ENCODE measurements at places on chromosomes 2 and 18.

- DNase-seq, result no peak
Measured at GRCh38 chr2:144343145-144343544, 176.8 kb downstream of the ZEB2 start.

GRCh38 chr18:76678248-76678647, 144.1 kb upstream of the ZNF236 start:
- no peak for DNase-seq

DNA sequence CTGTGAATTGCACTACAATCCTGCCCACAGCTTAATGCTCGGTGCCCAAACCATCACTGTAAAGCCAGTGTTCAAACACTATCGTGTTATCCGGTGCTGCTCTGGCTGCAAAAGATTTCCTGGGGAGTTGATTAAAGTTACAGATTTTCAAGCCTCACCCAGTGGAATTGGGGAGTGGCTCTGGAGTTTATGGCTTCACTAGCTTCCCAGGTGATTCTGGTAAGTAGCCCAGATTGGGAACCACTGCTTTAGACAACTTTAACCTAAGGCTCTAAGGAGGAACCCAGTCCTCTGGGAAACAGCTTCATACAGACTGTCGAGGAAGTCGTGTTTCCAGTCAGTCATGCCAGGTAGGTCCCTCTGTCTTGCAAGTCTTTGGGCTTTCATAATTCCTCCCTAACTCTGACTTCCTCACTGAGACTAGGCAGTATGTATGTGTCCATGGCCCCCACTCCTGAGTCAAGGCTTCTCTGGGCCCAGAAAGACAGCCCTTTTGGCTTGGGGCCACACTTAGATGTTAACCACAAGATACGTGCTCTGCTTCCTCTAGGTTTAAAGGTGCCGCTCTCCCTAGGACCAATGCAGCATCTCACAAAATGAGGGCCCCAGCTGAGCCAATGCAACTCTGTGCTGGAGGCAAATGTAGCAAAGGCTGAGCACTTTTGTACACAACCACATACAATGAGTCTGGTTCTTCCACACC, 299.7 kb downstream of the PRKCE start:
- no peak for DNase-seq

DNA sequence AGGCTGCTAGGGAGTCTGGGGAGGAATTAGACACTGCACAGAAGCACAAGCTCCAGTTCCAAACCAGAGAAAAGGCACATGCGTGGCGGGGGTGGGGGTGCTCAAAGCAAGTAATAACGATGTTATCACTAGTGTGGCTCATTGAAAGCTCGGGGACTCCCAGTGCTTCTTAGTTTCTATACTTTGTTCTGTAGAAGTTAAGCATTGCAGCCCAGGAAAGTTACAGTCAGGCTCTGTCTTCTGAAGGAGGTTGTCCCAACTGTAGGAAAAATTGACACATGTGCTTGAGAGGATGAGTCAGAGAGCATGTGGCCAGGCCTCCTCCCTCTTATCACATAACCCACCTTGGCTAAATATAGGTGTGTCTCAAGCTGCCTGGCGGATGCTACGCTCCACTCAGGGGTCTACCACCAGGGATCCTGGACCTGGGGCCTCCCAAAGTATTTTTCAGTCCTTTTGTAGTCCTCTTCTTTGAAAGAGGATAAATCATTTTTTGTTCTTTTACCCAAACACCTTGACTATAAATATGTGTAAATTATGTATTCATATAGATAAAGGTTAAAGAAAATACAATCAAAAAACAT, 3.8 kb downstream of the GALNT5 start:
- DNase-seq, result no peak

DNA sequence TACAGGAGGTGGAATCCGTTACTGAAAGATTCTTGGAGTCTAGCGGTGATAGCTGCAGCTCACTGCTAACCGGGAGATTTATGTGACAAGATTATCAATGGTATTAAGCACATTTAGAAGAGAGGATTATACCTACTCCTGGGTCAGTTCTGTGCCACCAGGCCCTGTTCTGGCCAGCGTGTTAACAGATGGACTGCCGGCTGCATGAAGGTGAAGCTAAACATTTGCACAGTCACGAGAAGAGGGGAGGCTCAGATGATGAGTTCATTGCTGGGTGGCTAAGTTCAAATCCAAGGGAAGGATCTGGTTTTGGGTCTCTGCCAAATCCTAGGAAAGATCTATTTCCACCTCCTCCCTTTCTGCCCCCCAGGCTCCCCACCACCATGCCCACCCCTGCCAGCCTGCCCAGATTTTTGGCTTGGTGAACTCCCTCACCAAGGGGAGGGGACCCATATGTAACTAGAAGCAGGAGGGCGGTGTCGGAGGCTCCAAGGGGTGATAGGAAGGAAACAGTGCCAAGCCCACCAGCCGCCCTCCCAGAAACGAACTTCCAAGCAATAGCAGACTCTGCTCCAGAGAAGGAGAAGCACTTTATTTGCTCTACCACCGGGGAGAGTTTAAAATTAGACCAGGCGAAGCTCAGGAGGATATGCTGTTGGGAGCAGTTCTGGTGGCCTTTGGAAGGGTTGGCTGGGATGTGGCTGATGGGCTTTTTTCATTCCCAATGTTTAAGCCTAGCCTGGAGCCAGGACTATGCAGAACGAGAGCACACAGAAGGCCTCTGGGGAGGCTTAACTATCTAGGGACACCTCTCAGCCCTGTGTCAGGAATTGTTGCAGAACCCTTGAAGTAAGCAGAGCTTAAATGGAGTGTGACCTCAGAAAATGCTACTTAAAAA, 200.5 kb downstream of the KLHL29 start:
- no peak for DNase-seq

GRCh38 chr18:6629635-6630140, 99.8 kb upstream of the ARHGAP28 start:
- DNase-seq, result no peak

DNA sequence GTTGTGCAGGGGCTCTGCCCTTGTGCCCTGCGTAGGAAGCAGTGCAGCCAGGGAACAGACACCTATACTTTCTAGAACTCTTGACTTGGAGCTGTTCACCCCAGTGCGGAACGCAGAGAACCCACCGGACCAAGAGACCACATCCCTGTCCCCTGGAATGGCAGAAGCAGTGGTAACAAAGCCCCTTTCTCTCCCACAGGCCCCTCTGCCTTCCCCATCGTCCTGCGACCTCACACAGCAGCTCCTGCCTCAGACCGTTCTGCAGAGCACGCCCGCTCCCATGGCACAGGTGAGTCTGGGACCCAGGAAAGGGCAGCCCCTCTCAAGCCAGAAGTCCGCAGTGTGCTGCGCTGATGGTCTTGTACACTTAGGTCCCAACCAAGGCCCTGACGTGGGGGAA, 24.6 kb upstream of the RPL31 start:
- DNase-seq, result no peak

GRCh38 chr2:188303363-188304031, 11.8 kb downstream of the GULP1 start:
- DNase-seq, result no peak

GRCh38 chr2:95317123-95317500, 20.0 kb downstream of the KCNIP3 start:
- no peak for DNase-seq

GRCh38 chr2:113228991-113229716, 49.6 kb downstream of the PAX8 start:
- no peak for DNase-seq

DNA sequence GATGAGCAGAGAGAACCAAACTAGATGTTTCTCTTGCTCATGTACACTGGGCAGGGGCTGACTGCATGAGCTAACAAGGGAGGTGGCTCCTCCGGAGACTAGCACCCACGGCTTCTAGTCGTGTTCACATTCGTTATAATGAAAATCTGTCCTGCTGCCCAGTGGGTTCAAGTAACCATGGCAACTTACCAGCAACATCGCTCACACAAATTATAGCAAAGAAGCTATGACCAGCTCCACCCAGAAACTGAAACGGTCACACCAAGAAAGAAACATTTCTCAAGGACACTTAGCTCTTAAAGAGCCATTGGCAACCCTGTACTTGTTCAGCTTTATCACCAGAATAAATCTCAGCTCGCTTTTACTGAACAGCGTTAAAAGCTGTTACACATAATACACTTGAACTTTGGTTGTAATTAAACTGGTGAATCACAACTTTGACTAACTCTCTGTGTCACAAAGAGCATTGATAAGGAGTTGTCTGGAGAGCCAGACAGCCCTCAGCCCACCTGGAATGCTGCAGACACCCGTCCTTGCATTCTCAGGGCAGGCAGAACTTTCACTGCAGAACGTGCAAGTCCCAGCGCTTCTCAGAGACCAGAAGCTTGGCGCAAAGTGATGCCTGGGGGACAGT, 141.2 kb downstream of the PID1 start:
- DNase-seq, result no peak

GRCh38 chr2:10271946-10272345, 30.8 kb upstream of the HPCAL1 start:
- DNase-seq, result peak; percentile 38

GRCh38 chr2:10773821-10774341, 38.7 kb downstream of the PDIA6 start:
- DNase-seq, result no peak

DNA sequence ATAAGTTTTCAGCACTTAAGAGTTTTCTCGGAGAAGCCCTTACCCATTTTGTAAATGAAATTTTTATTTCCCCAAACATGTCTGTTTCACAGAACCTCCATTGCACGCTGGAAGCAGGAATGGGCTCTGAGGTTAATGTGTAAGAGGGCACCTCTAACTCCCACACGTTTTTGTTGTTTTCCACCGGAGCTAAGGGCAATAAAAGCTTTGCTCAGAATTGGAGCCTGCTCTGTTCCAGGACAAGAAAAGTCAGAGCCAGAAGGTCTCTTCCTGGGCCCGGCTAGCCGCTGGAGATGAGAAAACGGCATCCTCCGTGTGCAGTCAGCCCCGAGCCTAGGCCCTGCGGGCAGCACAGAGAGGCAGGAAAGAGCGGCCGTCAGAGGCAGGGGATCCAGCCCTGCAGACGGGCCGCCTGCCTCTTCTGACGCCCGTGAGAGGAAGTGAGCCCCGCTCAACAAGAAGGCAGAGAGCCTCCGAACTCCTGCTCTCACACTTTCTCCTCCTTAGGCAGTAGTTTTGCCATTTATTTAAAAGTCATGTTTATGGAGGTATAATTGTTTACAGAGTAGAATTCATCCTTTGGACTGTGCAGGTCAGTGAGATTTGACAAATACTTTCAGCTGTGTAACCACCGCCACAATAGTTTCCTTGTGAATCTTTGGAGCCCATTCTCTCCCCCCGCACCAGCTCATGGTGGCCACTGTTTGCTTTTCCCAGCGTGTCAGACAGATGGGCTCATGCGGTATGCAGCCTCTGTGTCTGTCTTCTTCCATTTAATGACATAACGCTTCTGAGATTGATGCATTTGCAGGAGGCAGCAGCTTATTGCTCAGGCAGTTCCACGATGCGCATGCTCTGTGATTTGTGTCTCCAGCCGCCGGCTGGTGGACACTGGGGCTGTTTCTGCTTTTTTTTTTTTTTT, 117.3 kb downstream of the GALR1 start:
- DNase-seq, result no peak

- DNase-seq, result no peak
Measured at GRCh38 chr18:28176948-28177827, at the start of gene CDH2. Gene CDH2, minus strand, starts transcription at chr18:28177130. Its CDS starts 108 bp downstream, at chr18:28177022.

DNA sequence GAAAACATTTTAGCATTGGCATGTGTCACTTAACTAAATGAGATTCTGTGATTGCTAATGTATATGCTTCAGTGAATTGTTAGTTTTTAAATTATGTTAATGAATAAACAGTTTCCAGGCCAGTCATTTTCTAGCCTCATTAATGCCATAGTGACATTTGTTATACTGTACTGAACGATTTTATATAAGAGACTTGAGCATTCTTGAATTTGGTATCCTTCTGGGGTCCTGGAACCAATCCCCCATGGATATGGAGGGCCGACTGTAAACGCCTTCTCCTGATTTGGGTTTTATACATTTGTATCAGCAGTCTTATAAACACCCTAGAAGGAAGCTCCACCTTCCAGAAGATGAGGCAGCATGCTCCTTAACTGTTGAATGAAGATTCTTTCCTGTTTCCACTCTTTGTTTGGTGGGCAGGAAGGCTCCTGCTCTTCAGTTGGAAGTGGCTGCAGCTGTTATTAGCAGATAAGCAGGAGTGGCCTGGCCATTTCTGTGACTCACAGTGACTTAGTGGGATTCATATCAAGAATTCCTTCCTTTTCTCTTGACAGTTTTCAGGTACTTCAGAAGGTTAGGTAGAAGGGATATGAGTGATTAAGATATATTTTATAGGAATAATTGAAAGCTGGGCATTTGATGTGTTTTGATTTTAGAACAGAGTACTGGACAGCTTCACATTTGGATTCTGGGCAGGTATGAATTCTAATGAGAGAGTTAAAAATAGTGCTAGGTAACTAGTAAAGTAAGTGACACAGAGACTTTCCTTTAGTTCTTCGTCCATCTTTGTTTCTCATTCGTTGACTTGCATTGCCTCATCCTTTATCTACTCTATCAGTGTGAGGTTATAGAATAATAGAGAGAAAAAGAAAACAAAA, 124.9 kb downstream of the PLCL1 start:
- no peak for DNase-seq

DNA sequence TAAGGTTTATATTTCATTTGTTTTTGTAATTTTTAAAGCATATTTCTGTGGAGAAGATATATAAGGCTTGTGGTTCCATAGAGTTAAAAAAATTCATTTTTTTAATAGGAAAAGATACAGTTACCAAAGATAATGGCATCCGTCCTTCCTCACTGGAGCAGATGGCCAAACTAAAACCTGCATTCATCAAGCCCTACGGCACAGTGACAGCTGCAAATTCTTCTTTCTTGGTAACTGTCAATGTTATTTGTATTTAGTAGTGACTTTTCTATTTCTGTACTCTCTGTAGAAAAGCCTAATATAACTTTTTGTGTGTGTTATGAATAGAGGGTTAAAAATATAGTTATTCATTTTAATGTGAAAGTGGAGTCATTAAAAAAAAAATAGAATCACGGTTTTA, 35.1 kb downstream of the HADHB start:
- no peak for DNase-seq

- no peak for DNase-seq
Measured at GRCh38 chr2:139367416-139367815, 587.2 kb upstream of the NXPH2 start.

DNA sequence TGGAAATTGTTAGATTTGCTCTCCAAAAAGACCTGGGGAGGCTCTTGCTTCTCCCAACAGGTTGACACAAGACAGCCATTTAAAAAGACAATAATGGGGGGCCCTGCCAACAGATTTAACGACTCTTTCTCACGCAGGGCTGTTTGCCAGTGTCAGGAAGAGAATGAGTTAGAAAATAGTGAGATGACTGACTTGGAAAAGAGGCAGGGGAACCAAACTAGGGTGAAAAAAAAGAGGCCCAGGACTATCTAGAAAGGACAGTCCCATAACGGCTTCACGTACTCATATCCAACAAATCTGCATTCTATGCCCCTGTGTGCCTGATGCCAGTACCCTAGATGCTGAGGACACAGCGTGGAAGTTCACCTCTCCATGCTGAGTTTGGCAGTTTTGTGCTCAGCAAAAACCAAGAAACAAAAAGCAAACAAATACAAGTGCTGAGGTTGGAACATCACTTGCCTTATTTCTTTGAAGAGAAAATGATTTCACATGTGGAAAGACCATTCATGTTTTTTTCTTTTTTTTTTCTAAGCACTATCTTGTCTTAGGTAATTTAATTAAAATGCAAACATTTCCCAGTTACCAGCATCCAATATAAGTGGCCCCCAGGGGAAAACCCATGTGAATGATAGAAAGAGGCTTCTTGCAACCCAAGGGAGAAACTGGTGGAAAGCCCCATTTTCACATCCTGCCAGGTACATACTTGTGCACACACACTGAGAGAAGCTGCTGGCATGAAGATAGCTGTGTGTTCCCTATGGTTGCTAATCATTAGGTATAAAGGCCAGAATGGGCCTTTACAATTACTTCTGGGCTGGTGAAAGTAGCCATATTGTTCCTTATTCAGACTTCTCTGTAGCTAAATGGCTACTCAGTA, 10.6 kb upstream of the WIPF1 start:
- DNase-seq, result no peak
